GM23248 (cell line): ENCODE measurements at places on chromosomes 2 and 18. TPM values are rescaled to one million over a fixed set of nuclear protein-coding genes. Genes with fewer than 3 reads are reported as not detected.

The CELF4 gene
- total RNA-seq, result not detected in 2 replicates

The MC5R gene
- total RNA-seq, result not detected in 2 replicates

The STON1 gene
- 4.9 and 5.6 TPM in 2 replicates for total RNA-seq

The PAIP2B gene
- total RNA-seq, result under 0.01 TPM in 2 replicates

The PPP3R1 gene
- total RNA-seq, result 17.7 and 19.0 TPM in 2 replicates

The SUCLG1 gene
- 43.1 and 50.4 TPM in 2 replicates for total RNA-seq

The CCBE1 gene
- total RNA-seq, result 11.4 and 16.6 TPM in 2 replicates

The LONRF2 gene
- under 0.01 and 0.13 TPM in 2 replicates for total RNA-seq

The DSG2 gene
- total RNA-seq, result under 0.01 TPM in 1 of 2 replicates, not detected in the other

The ELOA2 gene
- total RNA-seq, result not detected in 2 replicates

DNA sequence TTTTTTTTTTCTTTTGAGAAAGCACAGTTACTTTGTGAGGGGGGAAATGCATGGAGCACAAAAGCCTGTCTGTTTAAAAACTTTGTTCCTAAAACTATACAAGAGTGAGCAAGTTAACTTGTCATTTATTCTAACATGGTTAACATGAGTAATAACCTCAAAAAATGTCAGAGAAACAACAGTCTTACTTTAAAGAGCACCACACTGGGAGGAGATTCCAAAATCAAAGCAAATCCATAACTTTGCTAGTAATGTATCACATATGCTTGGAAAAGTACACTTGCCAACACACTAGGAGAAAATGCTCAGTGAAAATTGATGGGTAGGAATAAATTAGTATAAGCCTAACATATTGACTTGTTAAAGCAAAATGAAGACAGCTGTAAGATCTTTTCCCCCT, 157.1 kb downstream of the PRPF40A start:
- DNase-seq, result peak; percentile 68

DNA sequence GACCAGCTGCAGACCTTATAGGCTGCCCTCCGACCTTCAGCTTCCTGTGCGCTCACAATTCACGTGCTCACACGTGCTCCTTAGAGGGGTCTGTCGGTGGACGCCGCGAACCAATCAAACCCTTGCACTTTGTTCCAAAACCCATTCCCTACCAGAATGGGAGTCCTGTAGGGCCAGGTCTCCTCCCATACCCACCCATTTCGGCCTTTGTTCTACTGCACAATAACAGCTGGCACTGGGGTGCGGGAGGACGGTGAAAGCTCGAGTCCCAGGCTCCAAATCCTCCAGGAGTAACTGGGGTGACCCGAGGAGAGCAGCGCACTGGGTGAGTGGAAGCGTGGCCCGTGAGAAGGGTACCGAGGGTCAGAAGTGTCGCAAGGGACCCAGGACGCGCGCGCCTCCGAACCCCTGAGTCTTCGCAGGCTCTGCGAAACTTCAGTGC, 13.0 kb downstream of the SIX3 start:
- DNase-seq, result no peak

DNA sequence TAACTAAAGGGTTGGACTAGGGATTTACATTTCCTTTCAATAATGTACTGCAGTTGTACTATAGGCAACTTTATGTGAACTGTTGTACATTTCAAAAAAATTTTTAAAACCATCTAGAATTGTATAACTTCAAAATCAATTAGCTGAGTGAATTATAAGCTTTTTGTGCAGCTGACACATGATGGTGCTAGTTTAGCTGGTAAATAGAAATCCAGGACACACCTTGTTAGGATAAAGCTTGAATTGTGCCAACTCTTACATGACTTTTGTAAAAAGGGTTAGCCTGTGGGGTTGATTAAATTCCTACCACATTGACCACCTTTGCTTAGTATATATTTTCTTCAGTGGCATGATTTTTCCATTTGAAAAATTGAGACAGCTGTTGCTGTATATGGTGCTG, 104.4 kb downstream of the CPS1 start:
- DNase-seq, result no peak

DNA sequence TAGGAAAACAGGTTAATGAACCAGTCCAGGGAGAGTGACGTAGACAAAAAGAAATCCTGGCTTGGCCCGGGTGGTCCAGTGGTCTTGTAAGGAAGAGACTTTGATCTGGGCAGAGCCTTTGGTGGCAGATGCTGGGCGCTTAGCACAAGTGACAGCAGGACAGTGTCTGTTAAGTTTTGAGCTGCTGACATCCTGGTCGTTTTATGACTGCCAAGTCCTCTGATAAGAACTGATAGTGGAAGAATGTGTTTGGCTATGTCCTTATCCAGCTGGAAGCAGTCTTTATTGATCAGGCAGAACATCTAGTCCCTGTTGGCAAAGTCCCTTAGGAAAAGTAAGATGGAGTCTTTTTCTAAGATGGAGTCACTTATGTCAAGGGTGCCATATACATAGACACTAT, 27.4 kb upstream of the ZNF407 start:
- DNase-seq, result no peak

DNA sequence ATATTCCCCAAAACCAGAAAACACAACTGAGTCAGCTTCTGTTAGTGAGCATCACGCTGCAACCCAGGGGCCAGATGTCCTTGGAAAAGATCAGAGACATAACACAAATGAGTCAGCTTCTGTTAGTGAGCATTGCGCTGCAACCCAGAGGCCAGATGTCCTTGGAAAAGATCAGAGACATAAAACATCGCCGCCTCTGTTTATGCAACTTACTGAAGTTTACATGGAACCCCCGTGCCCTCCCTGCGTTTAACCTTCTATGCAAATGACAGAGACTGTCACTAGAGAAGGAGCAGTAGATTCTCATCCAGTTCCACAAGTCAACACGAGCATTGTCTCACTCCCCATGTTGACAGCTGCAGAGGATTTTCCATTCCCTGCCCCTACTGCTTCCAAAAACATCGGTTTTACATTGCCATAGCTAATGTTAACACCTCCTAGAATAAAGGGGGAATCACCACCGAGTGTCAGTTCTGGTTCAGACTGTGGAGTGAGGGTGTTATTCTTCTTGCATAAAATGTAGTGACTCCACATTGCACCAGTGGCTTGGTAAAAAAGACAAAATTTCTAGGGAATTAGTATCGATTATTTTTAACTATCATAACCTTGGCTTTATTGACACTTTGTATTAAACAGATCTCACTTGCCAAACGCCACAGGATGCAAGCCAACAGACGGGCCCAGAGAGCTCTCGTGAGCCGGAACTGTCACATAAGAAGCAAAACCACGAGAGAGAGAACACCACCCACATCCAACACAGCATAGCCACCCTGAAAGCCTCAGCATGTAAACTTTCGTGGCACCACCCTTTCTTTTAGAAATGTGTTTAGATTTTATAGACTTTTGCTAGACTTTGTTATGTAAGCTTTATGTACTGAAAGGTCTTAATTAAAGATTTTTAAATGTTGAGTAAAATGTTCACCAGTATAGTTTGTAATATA, 87.7 kb downstream of the SH3YL1 start:
- DNase-seq, result peak; percentile 75

- DNase-seq, result no peak
These were observed 11.8 kb downstream of the MTCL1 start for GRCh38 chr18:8717011-8717770.

GRCh38 chr18:11565716-11566115, 43.7 kb upstream of the SLC35G4 start:
- DNase-seq, result no peak

DNA sequence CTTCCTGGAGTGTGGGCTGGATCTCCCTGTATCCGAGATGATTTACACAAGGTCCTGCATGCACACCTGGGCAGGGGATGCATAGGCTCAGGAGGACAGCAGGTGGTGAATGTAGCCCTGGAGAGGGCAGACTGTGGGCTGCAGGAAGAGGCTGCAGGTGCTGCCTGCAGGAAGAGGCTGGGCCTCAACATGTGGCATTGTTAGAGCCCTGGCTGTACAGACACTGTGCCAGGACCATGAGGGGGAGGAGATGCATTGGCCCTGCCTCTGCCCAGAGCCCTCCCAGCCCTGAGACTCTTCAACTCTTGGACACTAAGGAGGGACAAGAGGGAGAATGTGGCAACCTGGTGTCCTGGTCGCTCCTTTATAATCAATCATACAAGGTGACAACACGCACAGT, 392.8 kb downstream of the TNS1 start:
- DNase-seq, result no peak

DNA sequence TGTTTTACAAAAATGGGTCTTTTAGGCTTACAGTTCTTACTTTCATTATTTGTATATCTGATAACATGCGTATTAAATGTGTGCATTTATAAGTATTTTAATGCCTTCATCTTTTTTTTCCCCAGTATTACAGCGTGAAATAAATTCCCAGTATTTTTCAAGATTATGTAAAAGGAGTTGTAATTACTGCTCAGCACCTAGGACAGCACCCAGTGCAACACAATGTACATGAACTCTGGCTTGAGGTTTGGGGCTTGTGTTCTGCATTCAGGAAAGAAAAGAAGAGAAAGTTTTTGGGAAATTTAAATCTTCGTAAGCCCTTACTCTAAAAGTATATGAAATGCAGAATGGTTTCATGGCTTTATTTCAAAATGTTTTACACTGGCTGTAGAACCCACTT, 16.7 kb downstream of the ZNF638 start:
- DNase-seq, result peak; percentile 60

DNA sequence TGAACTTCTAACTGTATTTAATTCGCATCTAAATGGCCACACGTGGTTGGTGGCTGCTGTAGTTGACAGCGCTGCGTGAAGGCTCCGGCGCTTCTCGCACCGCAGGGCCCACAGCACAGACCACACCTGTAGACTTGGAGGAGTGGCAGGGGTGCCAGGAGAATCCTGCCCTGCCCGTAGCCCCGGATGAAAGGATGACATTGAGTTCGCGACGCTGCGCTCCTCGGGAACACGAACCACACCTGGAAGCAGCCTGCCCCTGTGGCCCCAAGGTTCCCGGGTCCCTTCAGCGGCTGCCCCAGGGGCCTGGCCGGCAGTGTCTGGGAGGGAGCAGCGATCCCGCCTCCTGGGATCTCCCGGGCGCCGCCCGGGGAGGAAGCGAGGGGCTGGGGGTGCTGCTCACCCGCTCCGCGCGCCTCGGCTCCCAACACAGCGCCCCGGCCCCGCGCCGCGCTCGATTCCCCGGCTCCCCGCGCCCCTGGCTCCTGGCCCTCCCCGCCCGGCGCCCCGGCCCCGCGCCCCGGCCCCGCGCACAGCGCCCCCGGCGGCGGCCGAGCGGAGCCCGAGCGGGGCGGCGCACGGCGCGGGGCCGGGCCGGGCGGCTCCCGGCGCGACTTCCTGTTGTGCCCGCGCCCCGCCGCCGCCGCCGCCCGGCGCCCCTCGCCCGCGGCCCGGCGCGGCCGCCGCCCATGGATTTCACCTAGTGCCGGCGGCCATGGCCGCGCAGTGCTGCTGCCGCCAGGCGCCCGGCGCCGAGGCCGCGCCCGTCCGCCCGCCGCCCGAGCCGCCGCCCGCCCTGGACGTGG, at the start of gene RNPEPL1:
Gene RNPEPL1 (plus strand): TSS at position 613 of the 806 bp plus-strand sequence. CDS start 103 bp downstream, at position 716.
- peak; percentile 71 for DNase-seq

DNA sequence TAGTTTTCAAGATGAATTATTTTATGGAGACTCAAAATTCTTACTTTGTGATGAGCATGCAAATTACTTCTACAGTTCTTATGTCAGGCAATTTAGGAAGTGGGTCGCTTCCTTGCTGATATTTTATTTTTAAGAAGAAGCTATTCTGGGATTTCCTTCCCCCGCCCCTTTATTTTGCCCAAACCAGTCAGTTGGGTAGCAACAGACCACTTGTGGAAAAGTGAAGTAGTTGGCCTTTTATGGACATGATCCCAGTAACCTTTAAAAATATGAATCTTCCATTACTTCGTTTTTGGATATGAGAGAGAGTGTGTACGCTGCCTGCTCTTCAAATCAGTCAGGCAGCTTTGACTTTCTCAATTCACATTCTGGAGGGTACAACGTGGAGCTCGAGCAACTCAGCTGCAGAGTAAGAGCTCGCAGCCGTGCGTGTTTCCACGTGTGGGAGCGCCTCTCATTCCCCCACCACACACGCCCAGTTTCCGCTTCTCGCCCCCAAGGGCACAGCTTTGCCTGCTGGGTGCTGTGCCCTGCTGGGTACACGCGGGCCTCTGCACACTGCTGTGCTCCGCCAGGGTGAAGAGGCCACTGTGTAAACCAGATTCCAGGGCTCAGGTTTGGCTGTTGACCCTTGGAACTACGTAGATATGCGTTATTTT, 92.6 kb downstream of the ITGB1BP1 start:
- DNase-seq, result no peak

DNA sequence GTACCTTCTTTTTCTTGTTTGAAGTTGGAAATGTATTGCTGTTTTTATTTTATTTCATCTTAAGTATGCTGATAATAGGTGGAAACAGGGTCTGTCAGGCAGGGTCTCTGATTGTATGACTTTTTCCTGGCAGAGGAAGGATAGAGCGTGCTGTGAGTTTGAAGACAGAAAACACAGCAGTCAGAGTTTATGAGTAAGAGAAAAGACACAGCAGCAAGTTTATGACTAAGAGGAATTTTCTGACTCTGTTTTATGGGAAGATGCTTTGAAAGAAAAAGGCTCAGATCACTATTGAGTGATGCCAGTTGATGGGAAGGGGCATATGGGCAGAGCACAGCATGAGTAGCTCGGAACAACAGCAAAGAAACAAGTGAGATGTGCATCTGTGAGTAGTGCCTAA, 379.1 kb downstream of the MEIS1 start:
- DNase-seq, result peak; percentile 46

DNA sequence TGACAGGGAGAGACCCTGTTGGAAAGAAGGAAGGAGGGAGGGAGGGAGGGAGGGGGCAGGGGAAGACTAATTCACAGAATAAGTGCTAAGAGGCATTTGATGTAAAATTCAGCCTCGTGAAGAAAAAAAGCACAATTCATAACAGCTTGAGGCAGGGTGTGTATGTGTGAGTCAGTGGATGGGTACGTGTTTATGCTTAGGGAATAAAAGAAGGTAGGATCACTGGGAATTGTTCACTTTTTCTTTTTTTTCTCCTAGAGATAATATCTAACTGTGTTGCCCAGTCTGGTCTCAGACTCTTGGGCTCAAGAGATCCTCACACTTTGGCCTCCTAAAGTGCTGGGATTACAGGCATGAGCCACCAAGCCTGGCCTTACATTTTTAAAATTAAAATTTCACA, 39.2 kb downstream of the WDR33 start:
- peak; percentile 77 for DNase-seq

GRCh38 chr2:78024996-78025395, 502.8 kb upstream of the LRRTM4 start:
- no peak for DNase-seq

DNA sequence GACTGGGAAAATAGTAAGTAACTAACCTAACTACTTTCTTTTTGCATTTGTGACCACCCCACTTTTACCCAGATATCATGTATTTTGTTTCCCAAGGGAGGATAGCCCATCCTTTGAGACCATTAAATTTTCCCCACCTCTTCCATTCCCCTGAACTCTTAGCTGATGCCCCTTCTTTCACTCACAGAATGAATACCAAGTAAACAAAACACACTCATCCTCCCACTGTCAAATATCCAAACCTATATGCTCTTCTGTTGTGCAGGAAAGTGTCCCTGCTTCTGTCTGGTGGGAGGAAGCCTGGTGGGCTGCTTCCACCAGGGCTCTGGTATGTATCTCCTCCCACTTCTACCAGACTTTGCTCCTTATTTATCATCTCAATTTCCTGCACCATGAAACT, 64.6 kb upstream of the PARD3B start:
- no peak for DNase-seq

DNA sequence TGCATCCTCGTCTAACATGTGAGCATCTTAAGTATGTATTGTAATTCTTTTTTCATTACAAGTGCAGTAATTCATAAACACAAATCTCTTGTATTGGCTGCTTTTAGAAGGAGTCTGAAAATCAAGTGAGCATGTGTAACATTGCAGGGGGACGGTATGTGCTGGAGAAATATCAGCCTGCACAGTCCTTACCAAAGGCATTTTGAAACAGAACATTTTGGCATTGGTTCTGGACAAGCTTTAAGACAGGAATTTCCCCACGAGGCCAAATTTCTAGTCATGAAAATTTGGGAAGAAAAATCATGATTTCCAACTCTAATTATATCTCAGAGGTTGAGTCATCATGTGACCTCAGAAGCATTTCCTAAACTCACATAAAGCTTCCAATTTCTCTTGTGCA, 24.7 kb upstream of the NRP2 start:
- peak; percentile 89 for DNase-seq
